ENCODE measurements at places on chromosomes 1 and 21.

GRCh38 chr1:119966020-119966419 is 69.7 kb upstream of the ADAM30 start:
- peak; percentile 69 for DNase-seq

- no peak for DNase-seq
Observed at GRCh38 chr1:3790952-3791351, 5.3 kb downstream of the LRRC47 start.

DNA sequence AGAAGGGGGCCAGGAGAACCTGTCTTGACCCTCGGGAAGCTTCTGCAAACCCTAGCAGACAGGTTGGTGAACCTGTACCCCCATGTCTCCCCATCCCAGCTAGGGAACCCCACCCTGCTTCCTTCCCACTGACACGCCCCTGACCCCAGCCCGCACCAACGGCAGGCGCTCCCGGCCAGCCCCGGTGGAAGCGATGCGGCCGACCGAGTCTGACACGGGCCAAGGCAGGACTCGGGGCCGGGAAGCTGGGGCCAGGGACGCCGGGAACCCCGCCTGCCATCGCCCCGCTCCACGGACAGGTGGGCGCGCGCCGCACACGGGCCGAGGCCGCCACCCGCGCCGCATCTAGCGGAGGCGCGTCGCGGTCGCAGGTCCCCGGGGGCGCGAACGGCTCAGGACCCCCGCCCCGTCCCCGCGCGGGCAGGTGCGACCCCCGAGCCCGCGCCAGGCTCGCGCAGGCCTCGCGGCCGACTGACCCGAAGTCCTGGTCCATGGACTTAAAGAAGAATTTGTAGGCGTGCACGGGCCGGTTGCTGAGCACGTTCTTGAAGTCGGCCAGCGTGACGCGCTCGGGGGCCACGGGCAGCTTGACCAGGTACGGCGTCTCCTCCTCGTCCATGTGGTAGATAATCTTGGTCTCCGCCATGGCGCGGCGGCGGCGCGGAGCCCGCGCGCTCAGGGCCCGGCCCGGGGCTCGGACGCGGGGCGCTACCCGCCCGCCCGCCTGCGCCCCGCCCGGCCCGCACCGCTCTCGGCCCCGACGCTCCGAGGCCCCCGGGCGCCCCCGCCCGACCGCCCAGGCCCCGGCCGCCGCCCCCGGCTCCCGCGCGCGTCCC is 580 bp downstream of the DVL1 start:
- peak; percentile 44 for DNase-seq

DNA sequence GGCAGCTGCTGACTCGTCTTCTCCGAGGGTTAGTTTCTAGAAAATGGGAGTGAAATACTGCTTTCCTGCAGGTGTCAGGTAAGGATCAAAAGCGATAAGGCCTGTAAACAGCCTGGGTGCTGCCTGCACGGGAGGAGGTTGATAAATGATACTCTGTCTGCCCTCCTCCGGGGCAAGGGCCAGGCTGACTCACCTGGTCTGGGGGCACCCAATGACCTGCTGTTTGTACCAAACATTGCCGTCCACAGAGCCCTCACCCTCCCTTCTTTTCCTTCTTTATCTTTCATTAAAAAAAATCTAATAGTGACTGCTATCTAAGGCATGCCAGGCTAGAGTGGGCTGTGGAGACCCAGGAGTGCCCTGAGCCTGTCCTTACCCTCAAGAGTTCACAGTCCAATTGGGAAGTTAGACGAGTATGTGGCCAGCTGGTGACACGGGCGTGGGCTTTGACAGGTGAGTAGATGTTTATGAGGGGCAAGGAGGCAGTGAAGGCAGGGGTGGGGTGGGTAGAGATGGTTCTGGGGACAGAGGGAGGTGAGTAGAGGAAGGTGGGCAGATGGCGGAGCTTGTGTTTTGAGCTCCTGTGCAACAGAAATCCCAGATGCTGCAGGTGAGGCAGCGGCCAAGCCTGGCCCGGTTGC is 16.2 kb downstream of the EDN2 start:
- DNase-seq = no peak

DNA sequence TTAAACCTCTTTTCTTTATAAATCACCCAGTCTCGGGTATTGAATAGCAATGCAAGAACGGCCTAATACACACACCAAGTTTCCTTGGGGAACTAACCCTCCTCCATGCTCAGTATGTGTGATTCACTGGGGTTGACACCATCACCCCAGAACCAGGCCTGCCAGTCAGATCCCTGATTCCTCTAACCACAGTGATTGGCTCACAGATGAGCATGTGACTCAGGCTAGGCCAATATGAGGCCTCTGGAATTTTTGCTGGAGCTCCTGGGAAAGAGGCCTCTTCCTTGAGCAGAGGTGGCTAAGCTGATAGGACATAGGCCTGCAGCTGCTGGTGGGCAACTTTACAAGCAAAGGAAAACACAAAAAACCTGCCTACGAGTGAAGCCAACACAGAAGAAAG is 74.7 kb upstream of the ZBTB40 start:
- DNase-seq = peak; percentile 26

DNA sequence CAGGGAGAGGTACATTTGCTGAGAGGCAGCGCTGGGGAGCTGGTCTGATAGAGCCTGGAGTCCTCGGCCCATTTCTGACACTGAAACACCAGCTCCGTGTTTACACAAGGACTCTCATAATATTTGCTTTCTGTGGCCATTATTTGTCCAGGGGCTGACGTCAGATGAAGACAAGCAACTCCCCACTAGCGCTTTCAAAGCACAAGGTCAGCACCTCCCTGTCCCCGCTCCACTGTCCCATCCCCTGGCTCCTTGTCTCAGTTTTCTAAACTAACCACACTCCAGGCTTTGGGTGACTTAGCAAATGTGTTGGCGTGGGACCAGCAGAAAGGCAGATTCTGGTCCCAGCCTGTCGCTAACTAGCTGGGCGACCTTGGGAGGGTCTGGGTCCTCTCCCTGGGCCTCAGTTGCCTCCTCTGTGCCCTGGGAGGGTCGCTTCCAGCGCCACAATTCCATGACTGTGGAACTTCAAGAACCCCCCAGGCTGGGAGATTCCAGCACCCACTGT is 37.4 kb upstream of the ZBTB40 start:
- DNase-seq = no peak

DNA sequence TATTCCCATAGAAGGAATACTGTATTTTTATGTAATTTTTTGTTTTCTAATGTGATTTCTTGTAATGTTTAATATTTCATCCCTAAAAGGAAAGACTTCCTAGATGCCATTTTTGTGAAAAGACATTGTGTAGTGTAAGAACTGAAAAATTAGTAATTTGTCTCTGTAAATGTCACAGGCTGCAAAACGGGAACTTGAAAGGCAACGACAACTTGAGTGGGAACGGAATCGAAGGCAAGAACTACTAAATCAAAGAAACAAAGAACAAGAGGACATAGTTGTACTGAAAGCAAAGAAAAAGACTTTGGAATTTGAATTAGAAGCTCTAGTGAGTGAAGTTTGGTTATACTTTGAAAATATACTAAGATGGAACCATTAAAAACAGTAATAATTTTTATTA is 132.2 kb downstream of the ITSN1 start:
- no peak for DNase-seq

GRCh38 chr21:39022863-39023693 is 160.2 kb downstream of the PSMG1 start:
- DNase-seq = peak; percentile 40

Data from fibroblast of mammary gland (primary cell).